GM12865 (cell line): ENCODE measurements at places on chromosomes 6 and 20.

GRCh38 chr6:160102399-160102798, 19.2 kb upstream of the SLC22A1 start:
- no peak for DNase-seq

- DNase-seq = no peak
Observed at GRCh38 chr6:19332806-19333460, 504.2 kb upstream of the ID4 start.

GRCh38 chr6:6492675-6493074, 95.8 kb upstream of the LY86 start:
- no peak for DNase-seq

- peak; percentile 86 for DNase-seq
Observed at GRCh38 chr6:44257025-44257752, at the start of gene SLC35B2. Gene SLC35B2, minus strand, starts transcription at chr6:44257528. Its CDS starts 118 bp downstream, at chr6:44257410.

GRCh38 chr6:650098-650497, 6.8 kb downstream of the HUS1B start:
- DNase-seq = no peak

DNA sequence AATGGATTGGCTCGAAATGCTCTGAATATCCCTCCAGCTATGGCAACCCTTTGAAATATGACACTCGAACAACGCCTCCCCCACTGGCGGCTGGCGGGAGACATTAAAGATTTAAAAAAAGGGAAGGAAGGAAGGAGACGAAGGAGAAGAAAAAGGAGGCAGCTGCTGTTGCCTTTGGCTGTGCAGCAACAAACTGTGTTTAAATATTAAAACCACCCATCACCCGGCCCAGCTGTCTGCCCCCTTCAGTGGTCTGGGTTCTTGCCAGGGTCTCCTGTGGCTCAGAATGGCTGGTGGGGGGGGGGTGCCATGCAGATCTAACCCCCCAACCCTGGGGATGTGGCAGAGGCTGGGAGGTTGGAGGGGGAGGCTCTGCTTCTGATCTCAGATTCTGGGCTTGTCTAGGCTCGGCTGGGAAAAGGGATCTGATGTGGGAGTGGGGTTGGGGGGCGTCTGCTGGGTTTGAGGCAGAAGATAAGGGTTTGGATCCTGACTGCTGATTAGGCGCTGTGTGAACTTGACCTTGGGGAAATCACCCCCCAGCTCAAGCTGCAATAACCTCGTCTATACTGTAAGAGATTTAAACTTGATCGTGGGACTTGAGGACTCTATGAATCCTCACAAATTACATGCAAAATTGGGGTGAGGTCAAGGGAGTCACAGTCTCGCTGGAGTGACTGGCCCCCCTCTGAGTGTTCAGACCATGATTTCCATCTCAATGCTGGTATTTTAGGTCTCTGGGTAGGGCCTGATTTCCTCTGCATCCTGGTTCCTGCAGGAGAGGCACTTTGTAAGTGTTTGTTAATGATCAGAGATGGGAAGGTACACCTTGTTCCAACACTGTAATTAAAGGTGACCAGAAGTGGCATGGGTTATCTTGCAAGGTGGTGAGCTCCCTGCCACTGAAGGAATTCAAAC, 40.3 kb upstream of the BLCAP start:
- DNase-seq = no peak

DNA sequence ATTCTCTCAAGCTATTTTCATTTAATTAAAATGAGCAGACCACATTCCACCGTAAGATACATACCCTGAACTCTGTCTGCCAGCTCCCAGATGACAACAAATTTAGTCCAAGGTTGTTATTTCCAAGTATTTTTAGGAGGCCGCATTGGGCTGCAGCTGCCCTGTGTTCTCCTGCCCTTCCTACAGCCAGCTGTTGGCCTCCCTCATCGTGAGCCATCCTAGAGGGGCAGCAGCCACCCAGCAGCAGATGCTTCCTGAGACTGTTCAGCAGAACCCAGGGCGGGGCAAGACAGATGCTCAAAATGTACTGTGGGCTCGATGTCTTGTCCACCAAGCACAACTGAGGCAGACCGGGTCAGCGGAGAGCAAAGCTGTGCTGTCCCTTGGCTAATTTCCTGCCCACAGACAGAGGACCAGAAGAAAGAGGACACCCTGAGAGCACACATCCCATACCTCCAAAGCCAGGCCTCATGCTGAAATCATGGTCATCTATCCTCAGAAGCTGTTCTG, 16.4 kb downstream of the GABRR1 start:
- no peak for DNase-seq

GRCh38 chr6:130928158-130928912, 101.1 kb downstream of the SMLR1 start:
- DNase-seq = no peak

DNA sequence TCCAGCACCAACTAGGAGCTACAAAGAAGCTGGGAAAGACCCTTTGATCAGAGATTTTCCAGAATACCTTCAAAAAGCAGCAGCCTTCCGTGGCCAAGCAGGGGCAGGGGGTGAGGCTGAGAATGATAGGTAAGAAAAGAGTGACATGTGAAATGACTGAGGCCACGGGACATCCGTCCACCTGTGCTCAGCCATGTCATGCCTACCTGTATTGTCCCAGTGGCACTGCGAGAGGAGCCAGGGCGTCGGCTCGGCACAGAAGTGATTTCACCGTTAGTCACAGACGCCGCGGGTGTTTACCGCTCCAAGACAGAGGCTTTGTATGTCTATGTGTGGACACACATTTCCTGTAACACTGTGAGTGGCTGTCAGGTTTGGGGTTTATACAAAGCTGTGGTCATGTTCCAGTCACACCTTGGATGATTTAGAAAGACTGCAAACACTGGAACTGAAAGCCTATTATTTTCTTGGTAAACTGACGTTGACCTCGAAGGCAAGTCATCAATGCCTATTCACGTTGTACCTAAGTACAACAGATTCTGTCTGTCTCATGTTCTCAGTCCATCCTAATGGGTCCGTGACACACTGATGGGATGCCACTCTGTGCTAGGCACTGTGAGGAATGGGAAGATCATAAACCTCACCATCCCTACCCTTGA, 32.1 kb upstream of the JAG1 start:
- DNase-seq = no peak

- no peak for DNase-seq
Observed at GRCh38 chr6:101776919-101777350, 383.4 kb downstream of the GRIK2 start.

GRCh38 chr20:19889011-19889953, 127.9 kb upstream of the NAA20 start:
- DNase-seq = no peak

GRCh38 chr6:52416629-52417151, 3.5 kb upstream of the EFHC1 start:
- peak; percentile 81 for DNase-seq

DNA sequence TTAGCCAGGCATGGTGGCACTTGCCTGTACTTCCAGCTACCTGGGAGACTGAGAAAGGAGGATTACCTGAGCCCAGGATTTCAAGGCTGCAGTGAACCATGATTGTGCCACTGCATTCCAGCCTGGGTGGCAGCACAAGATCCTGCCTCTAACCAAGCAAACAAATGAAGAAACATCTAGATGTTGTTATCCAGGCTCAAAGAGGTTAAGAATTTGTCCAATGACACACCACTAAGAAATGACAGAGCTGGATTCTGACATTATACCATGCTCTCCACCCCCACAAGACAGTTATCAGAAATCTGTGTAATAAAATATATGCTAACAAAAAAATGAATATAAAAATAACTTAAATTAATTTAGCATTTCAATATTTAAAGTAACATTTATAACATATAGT, 925.5 kb upstream of the SLC35B3 start:
- DNase-seq = no peak

DNA sequence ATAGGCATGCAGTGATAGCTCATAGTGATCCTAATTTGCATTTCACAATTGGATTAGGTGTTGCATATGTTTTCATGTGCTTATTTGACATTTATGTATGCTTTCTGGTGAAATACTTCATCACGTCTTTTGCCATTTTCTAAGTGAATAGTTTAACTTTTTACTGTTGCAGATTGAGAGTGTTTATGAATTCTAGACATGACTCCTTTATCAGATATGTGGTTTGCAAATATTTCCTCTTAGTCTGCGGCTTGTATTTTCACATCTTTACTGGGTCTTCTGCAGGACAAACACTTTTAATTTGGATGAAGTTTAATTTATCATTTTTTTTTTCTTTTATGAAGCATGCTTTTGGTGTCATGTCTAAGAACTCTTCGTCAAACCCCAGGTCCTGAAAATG, 39.2 kb downstream of the CCN2 start:
- DNase-seq = no peak
